ENCODE measurements at places on chromosomes 4 and X. TPM values are rescaled to one million over a fixed set of nuclear protein-coding genes. Genes with fewer than 3 reads are reported as not detected.

DNA sequence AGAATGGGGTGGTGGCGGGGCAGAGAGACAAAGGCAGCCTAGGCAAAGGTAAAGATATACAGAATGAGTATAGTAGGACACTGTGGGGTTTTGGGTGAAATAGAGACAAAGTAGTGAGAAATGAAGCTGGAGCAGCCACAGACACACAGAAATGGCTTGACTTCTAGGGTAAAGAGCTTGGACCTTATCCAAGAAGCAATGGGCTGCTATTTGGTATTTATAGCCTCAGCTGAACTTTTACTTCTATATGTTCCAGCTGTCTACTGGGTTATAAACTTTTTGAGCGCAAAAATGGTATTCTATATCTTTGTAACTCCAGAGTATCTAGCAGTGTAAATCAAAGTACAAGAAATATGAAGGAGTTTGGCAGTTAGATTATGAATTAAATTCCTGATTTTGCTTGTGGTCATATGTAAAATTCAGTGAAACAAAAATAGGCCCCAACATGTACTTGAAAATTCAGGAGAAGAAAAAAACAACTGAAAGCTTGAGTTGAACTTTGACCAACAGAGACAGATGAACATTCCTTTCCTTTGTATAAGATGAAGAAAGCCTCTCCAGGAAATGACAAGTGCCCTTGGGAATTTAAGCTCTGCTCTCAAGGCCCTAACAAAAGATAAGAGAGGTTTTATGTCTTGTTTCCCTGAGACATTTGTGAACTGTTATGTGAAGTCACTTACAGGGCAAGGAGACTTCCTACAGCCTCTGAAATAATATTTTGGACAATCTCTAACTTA lies 354.1 kb downstream of the CHIC1 start:
- DNase-seq = peak; percentile 94

DNA sequence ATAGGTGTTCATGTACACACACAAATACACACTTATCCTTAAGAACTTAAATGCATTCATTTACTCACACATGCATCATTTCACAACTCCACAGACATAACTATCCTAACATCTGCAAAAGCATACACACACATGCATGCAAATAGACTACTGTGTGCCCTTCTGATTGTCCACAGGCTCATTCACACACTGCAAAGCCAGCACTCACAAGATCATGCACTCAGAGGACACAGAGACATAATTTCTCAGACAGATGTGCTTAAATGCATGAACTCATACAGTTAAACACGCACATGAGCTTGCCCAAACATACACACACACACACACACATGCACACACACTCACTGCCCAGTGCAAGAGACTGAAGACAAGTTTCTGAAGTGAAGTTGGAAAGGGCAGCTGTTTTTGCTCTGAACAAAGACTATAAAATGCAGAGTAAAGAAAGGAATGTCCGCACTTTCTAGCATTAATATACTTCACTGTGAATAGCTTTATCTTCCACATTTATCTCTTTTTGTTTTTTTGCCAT lies 1018.0 kb upstream of the HS3ST1 start:
- DNase-seq = no peak

- no peak for DNase-seq
Observed at GRCh38 chrX:123256378-123256777, 72.3 kb downstream of the GRIA3 start.

DNA sequence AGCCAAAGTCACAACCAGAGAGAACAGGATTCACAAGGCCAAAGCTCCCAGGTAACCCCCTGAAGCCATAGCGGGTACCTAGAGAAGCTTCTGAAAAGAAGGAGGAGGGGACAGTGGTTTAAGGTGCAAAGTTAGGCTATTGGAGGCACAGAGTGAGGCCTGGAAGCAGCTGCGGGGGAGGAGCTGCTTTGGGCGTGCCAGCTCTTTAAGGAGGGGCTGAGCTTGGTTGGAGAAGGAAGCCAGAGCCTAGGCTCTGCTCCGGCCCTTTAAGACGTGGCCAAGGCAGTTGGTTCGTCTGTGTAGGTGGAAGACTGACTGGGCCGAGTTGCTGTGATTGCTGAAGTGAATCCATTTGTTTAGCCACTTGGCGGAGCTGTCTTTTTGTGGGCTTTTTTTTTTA lies 1.5 kb downstream of the KLF8 start:
- no peak for DNase-seq

GRCh38 chrX:72110051-72110875 lies 21.5 kb downstream of the RTL5 start:
- DNase-seq = no peak

GRCh38 chr4:3285558-3286334 lies 7.1 kb upstream of the RGS12 start:
- DNase-seq = peak; percentile 46

- DNase-seq = no peak
Observed at GRCh38 chr4:106486533-106486932, 118.0 kb upstream of the GIMD1 start.

DNA sequence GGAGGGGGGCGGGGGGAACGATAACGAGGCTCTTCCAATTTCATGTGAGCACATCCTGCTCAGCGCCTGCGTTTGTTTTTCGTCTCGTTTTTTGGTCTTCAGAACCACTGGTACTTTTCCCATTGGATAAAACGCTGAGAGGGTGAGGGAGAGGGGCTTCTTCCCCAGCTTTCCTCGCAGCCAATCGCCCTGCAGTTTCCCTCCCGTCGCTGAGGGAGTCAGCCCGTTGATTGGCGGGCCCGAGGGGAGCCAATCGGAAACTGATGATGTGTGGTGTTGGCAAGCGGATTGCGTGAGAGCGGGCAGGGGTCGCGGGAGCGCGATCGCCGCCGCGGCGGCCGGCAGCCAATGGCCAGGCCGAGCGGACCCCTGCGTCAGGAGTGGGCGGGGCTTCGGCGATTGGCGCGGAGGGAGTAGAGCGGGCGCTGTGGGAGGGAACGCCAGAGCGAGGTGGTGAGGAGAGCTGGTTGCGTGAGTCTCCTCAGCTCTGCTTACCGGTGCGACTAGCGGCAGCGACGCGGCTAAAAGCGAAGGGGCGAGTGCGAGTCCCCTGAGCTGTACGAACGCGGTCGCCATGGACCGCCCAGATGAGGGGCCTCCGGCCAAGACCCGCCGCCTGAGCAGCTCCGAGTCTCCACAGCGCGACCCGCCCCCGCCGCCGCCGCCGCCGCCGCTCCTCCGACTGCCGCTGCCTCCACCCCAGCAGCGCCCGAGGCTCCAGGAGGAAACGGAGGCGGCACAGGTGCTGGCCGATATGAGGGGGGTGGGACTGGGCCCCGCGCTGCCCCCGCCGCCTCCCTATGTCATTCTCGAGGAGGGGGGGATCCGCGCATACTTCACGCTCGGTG lies at the start of gene TSPYL2:
TSS of gene TSPYL2 (plus strand) at position 443 of the 848 bp plus-strand sequence. CDS start at position 575, 132 bp downstream.
- DNase-seq = peak; percentile 87

- no peak for DNase-seq
Observed at GRCh38 chrX:101482296-101482695, 3.0 kb upstream of the ARMCX4 start.

DNA sequence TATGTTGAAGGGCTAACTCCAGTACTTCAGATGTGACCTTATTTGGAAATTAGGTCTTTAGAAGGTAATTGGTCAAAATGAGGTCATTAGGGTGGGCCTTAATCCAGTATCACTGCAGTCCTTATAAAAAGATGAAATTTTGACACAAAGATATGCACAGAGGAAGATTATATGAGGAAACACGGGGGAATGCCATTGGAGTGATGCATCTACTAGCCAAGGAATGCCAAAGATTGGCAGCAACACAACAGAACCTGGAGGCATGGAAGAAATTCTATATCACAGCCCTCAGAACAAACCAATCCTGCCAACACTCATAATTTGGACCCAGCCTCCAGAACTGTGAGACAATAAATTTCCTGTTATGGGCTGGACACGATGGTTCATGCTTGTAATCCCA lies 17.6 kb downstream of the TRIM61 start:
- DNase-seq = peak; percentile 15

- no peak for DNase-seq
Observed at GRCh38 chr4:5203309-5203992, 152.2 kb downstream of the STK32B start.

DNA sequence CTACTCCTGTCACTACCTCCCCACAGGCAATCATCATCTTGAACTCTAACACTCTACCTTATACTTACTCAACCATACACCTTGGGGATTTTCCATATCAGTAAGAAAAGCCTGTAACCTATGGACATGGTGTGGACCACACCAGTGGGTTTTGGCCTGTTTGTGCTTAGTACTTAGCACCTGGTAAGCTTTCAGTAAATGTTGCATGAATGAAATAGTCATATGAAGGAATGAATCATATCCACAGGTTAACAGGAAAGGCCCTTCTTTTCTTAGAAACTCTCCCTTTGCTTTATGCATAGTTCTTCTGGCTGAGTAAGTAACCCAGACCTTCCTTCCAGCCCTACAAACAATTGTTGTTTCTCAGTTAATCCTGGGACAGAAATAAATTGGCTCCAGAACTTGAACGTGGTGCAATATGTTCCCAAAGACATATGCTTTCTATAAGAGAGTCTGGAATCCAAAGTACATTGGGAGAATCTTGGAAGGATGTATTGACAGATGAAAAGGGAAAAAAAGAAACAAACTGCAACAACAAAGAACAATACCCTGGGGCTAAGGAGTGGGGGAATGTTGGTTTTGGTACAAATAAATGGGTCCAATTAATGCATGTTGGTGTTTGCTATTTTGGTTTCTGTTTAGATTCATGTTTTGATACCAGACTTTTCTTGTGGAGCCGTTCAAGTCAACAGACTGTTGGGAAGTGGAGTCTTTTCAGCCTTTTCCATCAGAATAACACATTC lies 27.8 kb downstream of the RASL11B start:
- no peak for DNase-seq

- DNase-seq = no peak
Observed at GRCh38 chr4:42541647-42542046, 115.3 kb downstream of the ATP8A1 start.

DNA sequence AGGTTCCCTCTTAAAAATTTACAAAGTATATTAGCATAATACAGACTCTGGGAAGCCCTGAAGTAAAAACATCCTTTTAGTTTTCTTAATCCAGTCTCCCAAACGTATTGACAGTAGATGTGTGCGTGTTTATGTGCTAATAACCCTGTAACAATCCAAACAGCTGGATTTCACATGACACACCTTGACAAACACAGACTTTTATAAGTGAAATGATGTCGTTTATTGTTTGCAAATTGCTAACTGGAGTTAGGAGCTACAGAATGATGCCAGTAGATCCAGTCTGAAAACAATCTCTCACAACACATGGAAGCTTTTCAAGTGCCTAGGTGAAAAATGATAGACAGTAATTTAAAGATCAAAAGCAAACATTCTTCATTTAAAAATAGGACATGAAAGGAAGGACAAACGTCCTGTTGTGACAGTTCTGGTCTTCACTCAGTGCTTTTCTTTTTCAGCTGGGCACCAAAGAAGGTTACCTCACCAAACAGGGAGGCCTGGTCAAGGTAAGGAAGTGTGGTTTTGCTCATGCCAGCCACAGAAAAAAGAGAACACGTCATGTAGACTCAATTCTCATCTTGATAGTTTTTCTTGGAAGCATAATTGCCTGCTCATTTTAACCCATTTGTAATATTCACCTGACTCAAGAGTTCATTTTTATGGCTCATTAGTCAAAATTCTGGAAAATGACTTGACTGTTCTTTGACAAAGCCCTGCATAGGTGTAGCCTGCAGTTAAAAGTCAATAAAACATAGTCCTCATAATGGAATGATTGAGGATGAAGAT lies 32.9 kb downstream of the LAMTOR3 start:
- DNase-seq = no peak

DNA sequence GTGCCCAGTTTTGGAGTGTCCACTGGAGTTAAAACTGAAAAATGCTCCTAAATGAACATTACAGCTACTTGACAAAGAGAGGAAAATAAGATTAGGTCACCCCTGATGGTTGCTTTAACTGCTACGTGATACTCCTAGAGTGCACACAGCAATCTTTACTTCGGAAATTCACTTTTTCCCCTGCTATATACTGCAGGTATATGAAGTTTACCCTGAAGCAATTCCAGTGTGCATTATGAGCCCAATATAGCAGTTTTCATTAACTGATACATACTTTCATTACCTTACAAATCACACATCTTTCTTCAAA lies 773 bp upstream of the ZNF827 start:
- DNase-seq = no peak

DNA sequence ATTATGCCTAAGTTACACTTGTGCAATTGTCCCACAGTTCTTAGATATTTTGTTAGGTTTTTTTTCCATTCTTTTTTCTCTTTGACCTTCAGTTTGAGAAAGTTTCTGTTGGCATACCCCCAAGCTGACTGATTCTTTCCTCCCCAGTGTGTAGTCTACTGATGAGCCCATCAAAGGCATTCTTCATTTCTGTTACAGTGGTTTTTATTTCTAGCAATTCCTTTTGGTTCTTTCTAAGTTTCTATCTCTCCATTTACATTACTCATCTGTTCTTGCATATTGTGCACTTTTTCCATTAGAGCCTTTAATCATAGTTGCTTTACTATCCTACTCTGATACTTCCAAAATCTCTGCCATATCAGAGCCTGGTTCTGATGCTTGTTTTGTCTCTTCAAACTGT lies 31.9 kb downstream of the CASP6 start:
- no peak for DNase-seq

GRCh38 chr4:85555206-85555605 lies 80.3 kb downstream of the ARHGAP24 start:
- DNase-seq = no peak

DNA sequence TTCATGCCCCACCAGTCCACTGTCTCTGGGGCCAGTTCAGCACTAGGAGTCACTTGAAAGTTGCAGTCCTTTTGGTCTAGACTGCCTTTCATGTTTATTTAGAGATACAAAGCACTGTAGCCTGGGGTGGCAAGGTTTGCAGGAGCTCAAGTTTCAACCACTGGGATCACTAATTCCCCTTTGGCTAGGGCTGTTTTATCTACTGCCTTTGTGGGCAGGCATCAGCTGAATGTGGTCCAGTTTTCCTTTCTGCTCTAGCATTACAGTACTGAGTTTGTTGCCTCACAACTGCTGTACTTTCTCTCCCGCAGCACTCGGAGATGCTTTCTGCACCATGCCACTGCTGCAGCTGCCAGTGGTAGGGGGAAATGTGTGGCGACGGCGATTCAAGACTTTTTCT lies 222.3 kb upstream of the HDX start:
- no peak for DNase-seq

DNA sequence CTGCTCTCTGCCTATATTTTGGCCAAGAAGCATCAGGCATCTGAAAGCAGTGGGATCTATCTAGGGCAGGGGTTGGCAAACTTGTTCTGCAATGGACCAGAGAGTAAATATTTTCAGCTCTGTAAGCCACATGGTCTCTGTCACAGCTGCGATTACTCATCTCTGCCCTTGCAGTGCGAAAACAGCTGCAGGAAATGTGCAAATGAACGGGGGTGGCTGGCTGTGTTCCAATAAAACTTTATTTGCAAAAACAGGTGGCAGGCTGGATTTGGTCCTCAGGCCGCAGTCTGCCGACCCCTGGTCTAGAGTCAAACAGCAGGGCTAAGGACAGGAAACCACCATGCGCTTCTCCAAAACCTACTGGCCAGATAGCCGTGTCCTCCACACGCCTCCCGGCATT lies 48.6 kb downstream of the ACOX3 start:
- DNase-seq = peak; percentile 67

- no peak for DNase-seq
Observed at GRCh38 chr4:184364100-184364921, 110.0 kb downstream of the IRF2 start.

Gene STPG2
- 0.19 TPM for total RNA-seq

Gene FRG2
- total RNA-seq = not detected

Gene TBL1X
- total RNA-seq = 4.5 TPM

Gene FRAS1
- 0.81 TPM for total RNA-seq

Gene SNCA
- total RNA-seq = not detected

Gene HSD17B13
- 0.10 TPM for total RNA-seq

Gene CT45A8
- total RNA-seq = not detected

Gene RAB33A
- not detected for total RNA-seq
